EH (cell line): ENCODE measurements at places on chromosomes 16 and 17.

DNA sequence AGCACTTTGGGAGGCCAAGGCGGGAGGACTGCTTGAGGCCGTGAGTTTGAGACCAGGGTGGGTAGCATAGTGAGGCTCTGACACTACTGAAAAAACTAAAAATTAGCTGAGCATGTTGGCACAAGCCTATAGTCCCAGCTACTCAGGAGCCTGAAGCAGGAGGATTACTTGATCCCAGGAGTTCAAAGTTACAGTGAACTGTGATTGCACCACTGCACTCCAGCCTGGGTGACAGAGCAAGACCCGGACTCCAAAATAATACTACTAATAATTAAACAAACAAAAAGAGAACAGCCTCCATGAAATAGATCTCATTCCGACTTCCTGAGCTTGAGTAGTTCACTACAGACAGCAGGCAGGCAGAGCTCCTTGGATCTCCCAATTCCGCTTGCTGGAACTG, 2.7 kb upstream of the RBBP6 start:
- DNase-seq, result no peak

GRCh38 chr17:74211141-74211911, 2.0 kb upstream of the TTYH2 start:
- DNase-seq, result peak; percentile 32

DNA sequence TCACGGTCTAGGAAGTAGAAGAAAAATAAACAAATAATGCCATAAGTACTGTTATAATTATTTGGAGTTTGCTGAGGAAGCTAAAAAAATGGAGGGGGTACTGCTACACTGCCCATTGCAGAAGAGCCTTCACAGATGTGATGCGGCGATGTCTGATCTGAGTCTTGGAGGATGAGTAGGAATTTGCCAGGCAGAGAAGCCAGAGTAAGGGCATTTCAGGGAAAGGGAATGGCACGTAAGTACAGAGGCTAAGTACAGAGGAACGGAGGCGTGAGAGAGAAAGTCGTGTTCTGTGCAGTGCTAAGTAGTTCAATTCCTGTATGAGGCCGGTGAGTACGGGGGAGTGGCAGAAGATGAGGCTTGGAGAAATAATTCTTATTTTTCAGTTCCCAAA, 741 bp upstream of the GRB2 start:
- DNase-seq, result peak; percentile 39

- DNase-seq, result no peak
These were observed 2.5 kb downstream of the NCOR1 start for GRCh38 chr17:16212793-16213192.

DNA sequence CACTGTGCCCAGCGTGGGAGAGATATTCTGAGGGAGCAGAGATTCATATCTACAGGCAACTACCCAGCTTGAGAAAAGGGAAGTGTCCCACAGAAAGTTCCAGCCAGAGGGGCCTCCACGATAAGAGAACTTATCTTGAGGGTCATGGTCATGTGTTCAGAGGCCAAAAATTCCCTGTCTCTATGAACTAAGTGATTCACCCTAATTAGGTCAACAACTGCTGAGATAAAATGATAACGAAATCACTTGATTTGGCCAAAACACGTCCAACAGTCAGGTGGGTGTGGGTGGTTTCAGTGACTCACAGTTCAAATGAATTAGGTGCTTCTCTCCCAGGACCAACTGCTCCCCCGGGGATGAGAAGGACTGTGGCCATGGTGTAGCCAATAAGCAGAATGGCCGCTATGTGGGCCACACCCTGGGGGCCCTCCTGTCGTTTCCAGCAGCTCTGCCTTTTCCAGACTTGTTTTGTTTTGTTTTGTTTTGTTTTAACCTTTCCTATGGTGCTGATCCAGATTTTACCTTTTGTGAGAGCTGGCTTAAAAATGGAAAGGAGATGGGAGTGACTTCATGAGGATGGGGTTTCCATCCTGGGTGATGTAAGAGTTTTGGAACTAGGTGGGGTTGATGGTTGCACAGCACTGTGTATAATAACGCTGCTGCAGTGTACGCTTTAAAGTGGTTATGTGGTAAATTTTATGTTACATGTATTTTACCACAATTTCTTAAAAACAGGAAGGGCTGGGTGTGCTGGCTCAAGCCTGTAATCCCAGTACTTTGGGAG, 8.7 kb downstream of the DNAI2 start:
- DNase-seq, result no peak

GRCh38 chr17:69350911-69351310, 24.0 kb upstream of the ABCA5 start:
- no peak for DNase-seq

DNA sequence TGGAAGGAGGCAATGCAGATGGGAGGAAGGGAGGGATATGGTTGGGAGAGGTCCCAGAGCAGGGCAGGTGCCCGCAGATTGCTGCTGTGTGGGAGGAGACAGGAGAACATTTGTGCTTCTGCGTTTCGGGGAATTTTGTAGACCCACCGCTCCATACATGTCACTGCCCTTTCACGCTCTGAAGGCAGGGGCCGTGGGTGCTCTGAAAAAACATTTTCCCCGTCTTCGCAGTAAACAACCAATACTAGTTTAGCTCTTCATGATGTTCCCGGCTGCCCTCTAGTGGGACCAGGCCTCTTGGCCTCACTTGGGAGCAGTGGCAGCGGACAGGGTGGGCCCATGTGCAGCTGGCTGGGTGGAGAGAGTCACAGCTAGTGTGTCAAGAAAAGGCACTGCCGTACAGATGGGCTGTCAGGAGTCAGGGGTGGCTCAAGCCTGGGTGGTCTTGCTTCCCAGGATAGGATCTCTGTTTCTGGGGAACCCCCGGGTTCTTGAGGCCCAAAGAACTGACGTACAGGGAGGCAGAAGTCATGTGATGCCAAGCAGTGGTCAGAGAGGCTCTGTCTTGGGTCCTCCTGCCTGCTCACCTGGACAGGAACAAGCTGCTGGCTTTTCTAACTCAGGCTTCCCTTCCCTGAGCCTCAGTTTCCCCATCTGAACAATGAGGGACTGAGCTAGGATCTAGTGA, 46.5 kb upstream of the CPNE2 start:
- peak; percentile 56 for DNase-seq

GRCh38 chr16:3131755-3132377, 3.0 kb upstream of the ZNF213 start:
- DNase-seq, result peak; percentile 49
